ENCODE measurements at places on chromosomes 3 and 15.
A peak's percentile ranks its signal among the peaks of the same experiment; 100 is the strongest.

- DNase-seq = no peak
These were observed 255.6 kb upstream of the SATB1 start for GRCh38 chr3:18680758-18681157.

- DNase-seq = no peak
These were observed 1.1 kb downstream of the TKT start for GRCh38 chr3:53254509-53255422.

- DNase-seq = no peak
These were observed 128.3 kb downstream of the SMAD6 start for GRCh38 chr15:66830358-66830757.

GRCh38 chr3:20930034-20930433, 744.0 kb upstream of the SGO1 start:
- peak; percentile 10 for DNase-seq

DNA sequence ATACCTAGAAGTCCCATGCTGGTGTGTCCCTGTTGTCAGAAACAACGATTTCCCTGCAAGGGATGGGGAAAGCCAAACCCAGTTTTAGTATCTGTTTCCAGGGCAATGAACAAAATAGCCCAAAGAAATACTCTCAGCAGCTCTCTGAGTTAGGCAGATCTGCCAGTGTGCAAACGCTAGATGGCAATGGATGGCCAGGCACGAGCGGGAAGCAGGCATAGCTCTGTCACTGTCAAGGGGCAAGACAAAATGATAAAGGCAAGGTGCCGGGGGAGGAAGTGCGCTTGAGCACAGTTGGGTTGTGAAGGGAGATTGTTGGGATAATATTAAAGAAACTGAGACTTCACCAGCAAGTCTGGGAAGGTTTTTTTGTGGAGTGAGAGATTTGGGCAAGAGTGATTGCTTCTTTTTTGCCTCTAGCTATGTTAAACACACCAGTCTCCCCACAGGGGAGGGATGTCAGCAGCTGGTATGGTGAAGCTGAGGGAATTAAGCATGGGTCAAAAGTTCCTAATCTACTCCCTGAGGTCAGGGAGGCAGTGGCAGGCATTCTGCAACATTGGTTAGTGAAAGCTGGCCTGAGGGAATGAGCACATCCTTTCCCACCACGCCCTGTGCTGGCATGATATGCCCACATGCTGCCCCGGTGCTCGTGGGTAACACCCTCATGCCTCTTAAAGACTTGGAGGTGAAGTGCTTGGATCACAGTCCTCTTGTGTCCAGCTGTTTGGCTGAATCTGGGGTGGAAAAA, 117.5 kb downstream of the PDCD6IP start:
- no peak for DNase-seq

GRCh38 chr3:23859839-23860382, 54.2 kb downstream of the UBE2E1 start:
- DNase-seq = no peak

- no peak for DNase-seq
These were observed 124.5 kb downstream of the PEAK1 start for GRCh38 chr15:77295446-77295845.

DNA sequence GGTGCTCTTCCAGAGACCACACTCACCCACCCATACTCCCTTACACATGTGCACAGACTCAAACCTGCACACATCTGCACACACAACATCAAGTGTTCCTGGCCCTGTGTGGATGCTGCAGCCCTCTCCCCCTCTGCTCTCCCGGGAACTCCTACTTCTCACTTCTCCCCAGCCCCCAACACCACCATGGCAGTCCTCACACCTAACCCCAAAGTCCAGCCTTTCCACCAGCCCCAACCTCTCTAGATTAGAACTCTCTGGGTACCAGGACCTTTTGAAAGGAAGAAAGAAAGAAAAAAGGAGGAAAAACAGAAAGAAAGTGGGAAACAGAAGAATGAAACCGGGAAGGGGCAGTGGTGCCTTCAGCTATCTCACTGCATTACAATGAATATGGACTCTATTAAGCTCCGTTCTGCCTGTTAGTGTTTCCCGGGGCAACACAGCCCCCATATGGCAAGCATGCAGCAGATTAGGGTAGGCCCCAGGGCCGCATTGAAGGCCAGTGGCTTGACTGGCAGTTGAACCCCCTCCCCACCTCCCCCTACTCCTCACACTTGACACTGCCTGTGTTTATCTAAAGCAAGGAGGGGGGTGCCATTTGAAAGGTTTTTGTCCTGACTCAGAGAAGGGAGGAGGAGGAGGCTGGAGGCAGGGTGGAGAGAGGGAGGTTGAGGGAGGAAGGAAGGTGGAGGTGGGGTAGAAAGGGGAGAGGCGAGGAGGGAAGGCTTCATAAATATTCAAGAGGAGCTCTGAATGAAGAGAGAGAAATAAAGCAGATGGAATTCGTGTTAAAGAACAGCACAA, 30.1 kb downstream of the BOC start:
- DNase-seq = no peak
